RPMI7951 (cell line): ENCODE measurements at places on chromosomes 5 and 9.
A peak's percentile ranks its signal among the peaks of the same experiment; 100 is the strongest.

DNA sequence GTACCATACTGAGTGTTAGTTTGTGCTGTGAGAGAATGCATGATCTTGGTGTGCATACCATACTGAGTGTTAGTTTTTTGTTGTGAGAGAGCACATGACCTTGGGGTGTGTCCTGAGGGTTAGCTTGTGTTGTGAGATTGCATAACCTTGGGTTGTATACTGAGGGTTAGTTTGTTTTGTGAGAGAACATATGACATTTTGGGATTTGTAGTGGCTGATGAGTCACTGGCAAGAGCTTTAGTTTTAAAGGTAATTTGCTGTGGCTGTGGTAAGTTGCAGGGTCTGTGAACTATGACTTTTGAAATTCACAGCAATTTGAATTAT is 1068.3 kb upstream of the EDIL3 start:
- no peak for DNase-seq

GRCh38 chr5:33933723-33934169 is 2.4 kb upstream of the RXFP3 start:
- peak; percentile 9 for DNase-seq

DNA sequence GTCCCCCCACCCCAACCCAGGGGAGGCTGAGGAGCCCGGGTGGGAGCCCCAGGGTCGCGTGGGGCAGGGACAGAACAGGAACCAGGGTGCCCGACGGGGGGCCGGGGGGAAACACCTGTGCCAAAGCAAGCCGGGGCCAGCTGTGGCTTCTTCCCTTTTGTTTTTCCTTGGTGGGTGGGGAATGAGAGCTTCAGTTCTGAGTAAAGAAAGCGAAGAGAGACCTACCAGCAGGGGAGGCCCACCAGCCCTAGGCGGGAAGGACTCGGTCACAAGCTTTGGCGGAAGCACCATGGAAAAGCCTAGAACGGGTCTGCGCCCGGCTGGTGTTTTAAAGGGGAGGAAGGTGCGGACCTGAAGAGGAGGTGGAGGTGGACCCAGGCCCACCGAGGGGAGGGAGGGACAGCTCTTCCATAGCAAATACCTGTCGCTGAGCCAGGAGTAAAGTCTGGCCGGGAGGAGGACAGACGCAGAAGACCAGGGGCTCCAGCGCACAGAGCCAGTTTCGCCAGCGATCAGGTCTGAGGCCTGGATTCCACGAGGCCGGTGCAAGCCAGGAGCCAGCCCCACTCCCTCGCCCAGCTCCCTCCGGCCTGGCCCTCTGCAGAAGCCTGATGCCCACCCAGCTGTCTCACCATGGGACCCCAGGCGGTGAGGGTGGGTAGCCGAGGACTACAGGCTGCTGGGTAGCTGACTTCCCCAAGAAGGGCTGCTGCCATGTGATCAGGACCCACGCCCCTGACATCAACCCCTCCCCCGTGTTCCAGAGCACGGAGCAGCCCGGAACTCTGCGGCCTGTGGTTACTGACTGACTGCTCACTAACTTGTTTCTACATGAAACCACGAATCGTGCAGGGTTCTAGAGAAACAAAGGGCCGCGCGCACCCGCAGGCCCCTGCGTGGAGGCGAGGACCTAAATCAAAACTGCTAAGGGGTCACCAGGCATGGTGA is 849 bp upstream of the MGAT1 start:
- no peak for DNase-seq

DNA sequence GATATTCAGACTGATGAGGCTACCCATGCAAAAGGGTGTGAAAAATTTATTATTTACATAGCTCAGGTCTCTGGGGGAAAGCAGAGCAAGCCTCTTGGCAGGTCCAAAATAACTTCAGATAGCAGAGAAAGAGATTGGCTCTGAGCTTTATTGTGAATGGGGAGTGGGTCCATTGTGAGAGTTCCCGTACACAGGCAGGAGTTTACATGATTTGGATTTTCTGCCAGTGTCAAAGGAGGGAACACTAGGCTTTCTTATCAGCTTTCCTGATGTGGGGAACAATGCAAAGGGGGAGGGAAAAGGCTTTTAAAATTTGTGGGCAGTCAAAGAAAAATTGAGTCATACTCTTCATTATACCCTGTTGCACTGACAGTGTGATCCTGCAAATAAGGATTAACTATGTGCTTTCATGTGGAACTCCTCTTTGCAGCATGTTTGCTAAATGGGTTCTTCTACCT is 615.0 kb upstream of the RIOK2 start:
- no peak for DNase-seq

DNA sequence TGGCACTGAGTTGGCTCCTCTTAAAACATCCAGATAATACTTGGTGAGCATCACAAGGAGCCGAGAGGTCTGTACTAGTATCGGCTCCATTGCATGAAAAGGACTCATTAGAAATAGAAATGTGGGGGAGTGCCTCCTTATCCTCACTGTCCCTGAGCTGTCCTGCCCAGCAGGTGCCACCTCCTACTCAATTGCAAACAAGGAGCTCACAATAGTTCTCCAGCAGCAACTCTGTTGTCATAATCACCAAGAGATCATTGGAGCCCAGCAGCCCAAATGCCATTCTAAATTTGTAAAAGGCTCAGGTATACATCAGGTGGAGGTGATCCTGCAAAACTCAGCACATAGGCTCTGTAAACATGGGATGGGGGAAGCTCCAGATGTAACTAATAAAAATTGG is 99.1 kb downstream of the PLK2 start:
- DNase-seq: no peak

GRCh38 chr5:149732324-149733128 is 2.4 kb downstream of the PPARGC1B start:
- DNase-seq: peak; percentile 59

DNA sequence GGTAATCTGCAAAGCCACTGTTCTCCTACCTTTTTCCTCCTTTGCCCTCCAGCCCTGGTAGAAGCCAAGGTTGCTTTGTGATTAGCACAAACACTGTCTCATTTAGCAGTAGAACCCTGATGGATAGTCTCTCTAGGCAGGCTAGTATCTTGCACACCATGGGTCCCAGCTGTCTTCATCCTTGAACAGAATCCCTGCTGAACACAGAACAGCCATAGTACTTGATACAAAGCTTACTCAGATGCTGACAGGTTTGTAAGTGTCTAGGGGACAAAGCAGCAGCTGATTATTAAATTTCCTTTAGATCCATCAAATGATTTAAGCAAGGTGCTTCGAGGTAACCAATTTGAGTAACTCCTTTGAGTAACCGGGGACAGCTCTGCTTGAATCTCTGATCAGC is 163.7 kb upstream of the PPP1R2B start:
- DNase-seq: no peak

DNA sequence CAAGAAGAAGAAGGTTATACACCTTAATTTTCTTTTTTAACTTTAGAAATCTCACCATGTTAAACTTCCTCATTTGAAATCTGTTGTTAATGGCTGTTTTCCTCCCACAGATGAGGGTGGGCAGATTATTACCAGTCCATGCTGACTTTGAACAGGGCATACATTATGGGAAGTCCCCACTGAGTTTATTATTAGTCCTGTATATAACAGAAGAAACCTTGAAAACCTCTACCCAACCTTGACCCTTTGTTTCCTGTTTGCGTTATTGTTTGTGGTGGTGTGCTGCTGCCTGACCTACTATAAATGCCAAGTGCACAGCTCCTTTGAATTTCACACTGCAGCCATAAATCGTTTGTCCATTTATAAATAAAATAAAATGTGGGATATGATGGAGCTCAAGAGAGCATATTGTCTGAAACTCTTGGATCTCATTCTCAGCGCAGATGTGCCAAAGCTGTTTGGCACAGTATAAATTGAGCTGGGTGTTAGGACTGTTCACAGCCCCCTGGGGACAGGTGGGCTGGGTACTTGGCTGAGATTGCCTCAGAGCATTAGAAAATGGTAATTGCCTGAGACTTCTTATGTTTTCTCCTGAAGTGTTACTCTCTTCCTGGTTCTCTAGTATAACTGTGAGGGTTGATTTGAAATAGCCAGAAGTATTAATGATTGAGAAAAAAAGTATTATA is 139.6 kb downstream of the SPATA31D1 start:
- no peak for DNase-seq

- DNase-seq: no peak
These were observed 318.3 kb downstream of the MLLT3 start for GRCh38 chr9:20303996-20304395.

DNA sequence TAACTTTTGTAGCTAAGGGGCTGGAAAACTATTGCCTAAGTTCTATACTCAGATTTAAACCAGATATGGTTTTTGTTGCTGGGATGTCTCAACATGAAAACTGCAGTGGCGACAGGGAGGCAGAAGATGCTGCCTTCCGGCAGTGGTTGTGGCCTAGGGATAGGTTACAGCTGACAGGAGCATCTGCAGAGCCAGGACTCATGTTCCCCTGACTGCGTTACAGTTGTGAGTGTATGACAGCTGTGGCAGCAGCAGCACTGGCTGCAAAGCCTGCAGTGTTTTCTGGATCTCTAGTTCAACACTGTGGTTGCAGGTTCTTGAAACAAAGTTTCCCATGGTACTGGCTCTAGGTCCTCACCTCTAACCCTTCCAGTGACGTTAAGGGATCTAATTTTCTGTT is 498.8 kb upstream of the CDH18 start:
- no peak for DNase-seq

- peak; percentile 7 for DNase-seq
These were observed 48.5 kb downstream of the MFAP3 start for GRCh38 chr5:154087260-154087659.

GRCh38 chr9:36940881-36941280 is 93.2 kb downstream of the PAX5 start:
- DNase-seq: no peak

DNA sequence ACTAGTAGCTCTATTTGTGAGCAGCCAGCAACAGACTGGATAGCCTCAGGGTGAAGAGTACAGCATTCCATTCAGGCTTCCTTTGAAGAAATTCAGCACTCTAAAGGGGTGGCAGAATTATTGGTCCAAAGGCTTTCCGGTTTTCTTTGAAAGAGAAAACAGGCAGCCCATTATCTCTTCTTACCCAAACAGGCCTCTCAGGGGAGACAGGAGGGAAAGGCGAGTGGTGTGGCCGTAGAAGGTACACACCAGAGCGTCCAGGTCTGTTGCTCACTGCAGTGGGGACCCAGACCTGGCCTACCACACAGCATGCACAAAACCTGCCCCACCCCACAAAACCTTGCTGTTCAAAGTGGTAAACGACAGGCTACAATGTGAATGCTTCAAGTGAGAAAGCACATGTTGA is 83.3 kb downstream of the ZNF608 start:
- DNase-seq: peak; percentile 83

DNA sequence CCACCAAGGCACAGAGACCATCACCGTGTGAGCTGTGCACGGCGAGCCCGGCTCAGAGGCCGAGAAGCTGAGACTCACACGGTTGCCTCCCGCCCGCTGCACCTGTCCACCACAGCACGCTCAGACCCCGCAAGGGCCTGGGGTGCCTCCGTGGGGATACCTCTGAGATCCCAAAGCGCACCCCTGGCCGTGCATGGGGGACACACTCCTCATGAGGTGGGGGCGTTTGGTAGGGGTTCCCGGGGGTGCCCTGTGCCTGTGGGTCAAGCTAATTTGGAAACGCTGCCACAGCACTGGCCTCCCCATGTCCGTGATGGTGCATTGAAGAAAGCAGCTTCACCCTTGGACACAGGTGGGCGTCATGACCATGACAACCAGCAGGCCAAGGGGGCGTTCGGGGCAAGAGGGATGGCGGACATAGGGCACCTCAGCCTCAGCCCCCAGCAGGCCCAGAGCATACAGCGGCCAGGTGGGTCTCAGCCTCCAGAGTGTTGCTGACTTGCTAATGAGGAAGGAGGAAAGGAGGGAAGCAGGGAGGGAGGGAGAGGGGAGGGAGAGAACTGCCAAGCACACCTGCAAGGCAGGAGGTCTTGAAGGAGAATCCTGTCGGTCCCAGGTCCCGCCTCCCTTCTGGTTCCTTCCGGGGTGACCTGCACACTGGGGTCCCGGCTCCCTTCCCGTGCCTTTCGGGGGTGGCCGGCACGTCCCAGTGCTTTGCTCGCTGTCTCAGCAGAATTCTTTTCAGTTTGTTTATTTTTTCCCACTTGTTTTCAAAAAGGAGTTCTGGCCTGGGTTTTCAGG is 34.7 kb downstream of the GLT6D1 start:
- DNase-seq: no peak
